ENCODE measurements at places on chromosomes 3 and 15.

DNA sequence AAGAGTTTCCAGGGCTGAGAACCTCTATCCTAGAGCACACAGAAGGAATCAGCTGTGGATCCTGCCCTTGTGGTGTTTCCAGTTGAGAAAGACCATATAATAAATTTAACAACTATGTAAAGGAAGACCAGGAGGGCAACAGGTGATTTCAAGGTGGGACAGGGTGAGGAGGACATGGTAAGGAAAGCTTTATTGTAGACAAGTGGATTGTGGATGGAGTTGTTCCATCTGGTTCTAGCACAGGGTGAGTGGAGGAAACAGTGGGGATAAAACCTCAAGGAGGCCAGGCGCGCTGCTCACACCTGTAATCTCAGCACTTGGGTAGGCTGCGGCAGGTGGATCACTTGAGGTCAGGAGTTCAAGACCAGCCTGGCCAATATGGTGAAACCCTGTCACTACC, 17.1 kb downstream of the SIAH2 start:
- DNase-seq: no peak

- no peak for DNase-seq
Measured at GRCh38 chr3:102060814-102061213, 211.5 kb downstream of the NFKBIZ start.

DNA sequence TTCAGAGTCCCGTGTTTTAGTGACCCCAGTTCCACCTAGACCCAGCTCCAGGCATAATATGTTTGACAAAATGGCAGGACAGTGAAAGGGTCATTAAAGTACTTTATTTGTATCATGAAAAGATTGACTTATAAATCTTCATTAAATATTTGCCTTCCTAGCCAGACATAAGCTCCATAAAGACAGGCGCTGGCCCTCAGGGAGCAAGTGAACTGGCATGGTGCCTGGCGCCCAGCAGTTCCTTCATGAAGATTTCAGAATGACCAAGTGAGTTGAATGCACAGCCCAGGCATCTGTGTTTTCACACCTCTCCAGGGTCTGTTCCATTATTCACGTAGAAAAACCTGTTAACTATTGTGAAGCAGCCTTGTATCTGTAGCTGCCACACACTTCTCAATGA, 166.2 kb downstream of the GAP43 start:
- DNase-seq: peak; percentile 5

DNA sequence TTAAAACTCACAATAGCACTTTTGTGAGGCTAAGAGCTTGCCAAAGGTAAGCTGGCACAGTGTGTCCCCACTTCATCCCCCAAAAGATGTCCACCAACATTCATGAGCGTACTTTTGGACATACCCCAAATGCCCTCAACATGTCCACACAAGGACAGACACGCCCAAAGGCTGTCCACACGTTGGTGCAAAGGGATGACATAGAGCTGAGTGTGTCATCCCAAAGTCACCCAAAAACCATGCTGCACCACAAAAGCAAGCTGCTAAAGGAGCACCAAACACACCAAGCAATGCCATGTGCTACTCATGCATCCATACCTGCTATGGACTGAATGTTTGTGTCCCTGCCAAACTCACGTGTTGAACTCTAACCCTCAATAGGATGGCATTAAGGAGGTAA, 57.9 kb downstream of the KLF13 start:
- no peak for DNase-seq

DNA sequence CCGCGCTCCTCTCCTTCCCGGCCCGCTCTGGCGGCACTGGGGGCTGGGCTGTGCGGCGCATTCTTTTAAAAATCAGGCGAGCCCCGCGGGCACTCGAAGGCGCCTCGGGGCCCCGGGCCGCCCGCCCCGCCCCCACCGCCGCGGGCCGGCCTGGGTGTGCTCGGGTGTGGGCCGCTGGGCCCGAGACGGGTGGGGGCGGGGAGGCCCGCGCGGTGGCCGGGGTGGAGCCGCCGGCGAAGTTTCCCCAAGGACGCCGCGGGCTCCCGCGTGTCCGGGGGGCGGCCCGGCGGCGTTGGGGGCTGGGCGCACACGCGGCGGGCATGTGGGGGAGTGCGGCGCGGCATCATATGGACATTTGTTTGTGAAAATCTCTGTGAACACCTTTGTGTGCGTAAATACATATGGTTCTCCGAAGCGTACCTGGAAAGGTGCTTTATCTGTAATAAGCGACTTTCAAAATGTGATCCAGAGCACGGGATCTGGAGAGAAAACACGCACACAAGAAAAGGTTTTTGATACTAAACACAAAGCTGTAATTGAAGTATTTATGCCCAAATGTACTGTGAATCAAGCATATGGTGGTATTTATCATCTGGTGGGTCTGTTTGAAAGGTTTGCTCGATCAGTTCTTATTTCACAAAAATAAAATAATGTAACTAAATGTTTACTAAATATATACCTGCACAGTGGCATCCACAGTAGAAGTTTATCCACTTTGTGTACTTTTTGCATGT, 612 bp upstream of the TBL1XR1 start:
- no peak for DNase-seq

DNA sequence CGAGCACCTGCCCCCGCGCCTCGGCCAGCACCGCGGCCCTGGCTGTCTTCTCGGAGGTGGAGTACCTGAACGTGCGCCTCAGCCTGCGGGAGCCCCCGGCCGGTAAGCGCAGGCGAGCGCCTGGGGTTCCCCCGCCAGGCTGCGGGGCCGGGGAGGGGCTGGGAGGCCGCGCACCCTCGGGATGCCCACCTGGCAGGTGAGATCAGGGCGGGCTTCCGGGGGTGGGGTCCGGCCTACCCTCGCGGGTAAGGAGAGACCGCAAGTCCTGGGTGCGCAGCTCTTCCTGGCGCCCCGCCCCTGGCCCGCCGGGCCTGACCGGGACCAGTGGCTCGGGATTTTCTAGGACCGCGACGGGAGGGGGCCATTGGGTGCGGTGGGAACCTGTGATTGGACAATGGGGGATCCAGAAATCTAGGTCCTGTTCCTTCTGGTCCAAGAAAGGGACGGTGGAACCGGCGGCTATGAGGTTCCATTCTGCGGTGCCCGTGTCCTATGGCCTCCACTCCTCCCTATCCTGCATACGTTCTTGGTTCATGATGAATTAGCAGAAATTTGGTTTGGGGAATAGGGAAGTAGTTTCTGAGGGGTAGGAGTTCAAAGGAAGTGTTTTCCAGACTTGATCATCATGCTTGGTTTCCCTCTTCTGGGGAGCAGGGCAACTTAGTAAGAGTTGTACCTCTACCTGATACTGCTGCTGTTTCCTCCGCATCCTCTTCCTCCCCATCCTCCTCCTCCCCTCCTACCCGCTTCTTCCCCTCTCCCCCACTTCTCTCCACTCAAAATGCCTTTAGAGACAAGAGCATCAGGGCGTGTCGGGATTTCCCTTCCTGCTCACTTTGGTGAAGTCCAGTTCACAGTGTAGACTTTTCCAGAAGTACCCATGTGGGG, 808 bp downstream of the ARRDC4 start:
- peak; percentile 17 for DNase-seq

DNA sequence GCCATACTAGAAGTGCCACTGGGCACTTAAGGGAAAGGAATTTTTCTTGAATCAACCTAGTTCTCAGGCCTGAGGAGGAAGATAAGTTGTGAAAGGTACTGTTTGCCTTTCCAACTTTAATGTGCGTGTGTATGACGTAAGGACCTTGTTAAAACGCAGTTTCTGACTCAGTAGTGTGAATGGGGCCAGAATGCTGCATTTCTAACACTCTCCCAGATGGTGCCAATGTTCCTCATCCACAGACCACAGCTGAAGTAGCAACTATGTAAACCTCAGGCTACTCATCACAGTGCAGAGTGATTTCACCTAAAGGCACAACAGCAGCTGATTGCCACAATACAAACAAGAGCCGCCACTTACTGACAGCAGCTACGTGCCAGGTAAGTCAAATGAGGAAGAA, 103.6 kb downstream of the OTOL1 start:
- DNase-seq: peak; percentile 88

DNA sequence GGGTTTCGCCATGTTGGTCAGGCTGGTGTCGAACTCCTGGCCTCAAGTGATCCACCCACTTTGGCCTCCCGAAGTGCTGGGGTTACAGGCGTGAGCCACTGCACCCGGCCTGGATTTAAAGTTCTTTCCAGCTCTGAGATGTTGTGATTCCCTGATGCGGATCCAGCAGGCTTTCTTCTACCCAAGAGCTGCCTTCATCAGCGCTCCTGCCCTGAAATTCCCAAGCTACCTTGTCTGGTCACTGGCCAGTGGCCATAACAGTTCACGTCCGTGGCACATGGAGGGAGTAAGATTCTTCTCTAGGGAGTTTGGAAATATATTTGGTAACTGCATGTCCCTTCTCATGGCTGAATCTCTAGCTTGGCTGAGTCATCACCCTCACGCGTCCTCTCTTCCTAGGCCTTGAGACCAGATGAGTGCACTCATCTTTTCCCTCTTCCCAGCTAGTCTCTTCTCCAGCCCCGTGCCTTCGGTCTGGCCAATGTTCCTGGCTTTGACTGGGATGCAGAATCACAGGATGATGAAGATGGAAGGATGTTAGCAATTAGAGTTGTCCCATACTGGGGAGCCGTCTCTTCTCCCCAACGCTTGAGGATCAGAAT, 29.8 kb upstream of the APOD start:
- no peak for DNase-seq

- DNase-seq: no peak
Measured at GRCh38 chr15:76903251-76903681, 1.9 kb downstream of the SCAPER start.

DNA sequence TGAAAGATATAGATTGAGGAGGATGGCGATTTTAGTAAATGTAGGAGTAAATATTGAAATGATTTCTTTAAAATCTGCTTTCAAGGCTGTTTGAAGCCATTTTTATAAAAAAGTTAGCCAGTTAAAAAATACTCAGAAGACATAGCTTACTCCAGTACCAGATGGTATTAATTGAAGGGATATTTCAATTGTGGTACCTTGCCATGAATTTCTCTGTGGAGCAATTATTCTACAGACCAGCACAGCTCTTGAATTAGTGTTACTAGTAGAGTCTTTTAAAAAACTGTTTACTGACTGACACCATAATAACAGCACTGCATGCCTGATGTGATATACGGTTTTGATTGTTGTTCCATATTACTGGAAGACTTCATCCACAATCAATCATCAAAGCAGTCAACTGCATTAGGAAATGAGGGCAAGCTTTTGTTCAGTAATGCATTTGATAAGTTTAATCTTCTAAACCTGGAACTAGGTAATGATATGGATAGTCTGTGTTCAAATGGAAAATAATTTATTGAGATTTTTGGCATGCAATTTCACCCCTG, 106.4 kb downstream of the MFSD1 start:
- DNase-seq: no peak

DNA sequence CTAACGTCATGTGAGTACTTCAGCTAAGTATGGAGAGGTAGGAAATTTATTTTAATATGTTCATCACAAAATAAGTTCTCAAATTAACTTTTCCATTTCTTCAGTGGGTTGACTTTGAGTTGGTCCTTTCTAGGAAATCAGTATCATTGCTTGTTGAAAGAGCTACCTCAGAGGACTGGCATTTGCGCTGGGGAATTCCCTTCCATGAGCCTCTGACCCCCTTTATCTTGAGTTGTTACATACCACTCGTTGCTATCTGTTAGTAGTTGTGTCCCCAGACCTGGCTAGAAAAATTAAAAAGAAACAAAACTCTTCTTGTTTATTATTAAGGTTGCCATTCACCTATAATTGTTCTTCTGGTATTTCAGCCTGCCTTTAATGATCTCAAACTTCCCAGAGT, 96.8 kb upstream of the ROBO2 start:
- DNase-seq: no peak

- no peak for DNase-seq
Measured at GRCh38 chr15:88714782-88715372, 76.1 kb downstream of the ISG20 start.

- no peak for DNase-seq
Measured at GRCh38 chr3:10975695-10976234, 16.8 kb upstream of the SLC6A1 start.

- no peak for DNase-seq
Measured at GRCh38 chr3:87069971-87070370, 79.0 kb upstream of the VGLL3 start.

DNA sequence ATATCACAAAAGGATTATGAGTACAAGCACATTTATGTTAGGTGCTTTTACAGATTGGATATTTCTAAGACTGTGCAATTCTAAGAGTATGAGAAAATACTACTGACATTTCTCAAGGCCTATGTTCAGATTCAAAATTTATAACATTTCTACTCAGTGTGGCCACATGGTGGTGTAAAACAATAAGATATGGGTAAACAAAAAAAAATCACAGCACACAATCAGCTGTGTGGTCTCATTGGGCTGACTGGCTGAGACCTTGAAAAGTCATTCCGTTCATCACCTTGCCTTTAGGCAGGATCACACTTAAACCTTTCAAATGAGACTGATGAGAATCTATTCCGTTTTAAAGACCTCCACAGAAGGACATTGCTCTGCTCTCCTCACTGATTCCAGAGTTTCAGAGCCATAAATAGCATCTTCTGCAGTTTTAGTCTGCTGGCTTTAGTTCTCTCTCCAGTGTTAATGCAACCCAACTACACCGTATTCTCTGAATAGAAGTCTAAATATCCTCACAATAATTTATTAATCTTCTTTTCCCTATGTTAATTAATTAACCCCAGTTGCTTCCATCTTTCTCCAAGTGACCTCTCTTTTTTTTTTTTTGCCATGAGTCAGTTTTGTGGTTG, 158.2 kb downstream of the SPATA16 start:
- no peak for DNase-seq

All from NCI-H774 (cell line).